ENCODE measurements at places on chromosomes 16 and 17.

GRCh38 chr17:73189417-73190099 is 3.3 kb upstream of the COG1 start:
- DNase-seq = no peak

GRCh38 chr16:75265911-75266701 is 14.7 kb upstream of the BCAR1 start:
- DNase-seq = peak; percentile 75

GRCh38 chr16:14150796-14151195 is 79.7 kb downstream of the MRTFB start:
- DNase-seq = no peak

DNA sequence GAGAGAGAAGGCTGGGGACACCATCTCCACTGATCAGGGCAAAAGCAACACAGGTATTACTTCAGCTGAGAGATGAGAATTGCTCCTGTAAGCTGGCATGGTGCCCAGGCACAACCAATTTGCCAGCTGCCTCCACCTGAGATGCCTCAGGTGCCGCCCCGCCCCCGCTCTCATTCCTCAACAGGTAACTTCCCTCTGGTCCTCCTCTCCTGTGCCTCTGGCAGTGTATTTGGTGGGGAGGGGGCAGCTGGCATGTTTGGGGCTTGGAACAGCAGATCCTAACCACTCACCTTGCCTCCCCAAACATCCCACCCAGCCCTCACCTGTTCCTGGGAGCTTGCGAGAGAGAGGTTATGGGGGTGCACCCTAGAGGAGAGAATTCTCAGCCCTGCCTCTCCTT is 2.9 kb upstream of the SRCIN1 start:
- peak; percentile 44 for DNase-seq

GRCh38 chr17:72642720-72643119 is 449.8 kb downstream of the SLC39A11 start:
- DNase-seq = no peak

- DNase-seq = no peak
Observed at GRCh38 chr16:17452922-17453321, 17.8 kb downstream of the XYLT1 start.

DNA sequence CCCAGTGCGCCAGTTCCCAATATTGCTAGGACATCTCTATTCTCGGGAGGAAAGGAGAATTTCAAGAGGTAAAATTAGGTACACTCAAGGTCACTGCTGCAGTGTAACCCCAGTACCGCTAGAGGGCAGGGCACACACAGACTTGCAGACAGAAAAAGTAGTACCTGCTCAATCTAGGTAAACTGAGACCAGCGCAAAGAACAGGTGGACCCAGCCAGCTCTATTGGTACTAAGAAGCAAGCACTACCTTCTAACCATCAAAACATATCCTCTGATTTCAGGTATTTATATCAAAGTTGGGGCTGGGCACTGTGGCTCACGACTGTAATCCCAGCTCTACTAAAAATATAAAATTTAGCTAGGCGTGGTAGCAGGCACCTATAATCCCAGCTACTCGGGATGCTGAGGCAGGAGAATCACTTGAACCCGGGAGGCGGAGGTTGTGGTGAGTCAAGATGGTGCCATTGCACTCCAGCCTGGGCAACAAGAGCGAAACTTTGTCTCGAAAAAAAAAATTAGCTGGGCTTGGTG is 3.6 kb upstream of the WDR81 start:
- DNase-seq = no peak

- no peak for DNase-seq
Observed at GRCh38 chr16:11620243-11621003, 33.7 kb upstream of the LITAF start.

- DNase-seq = no peak
Observed at GRCh38 chr16:71424626-71425025, 17.2 kb downstream of the TLE7 start.

DNA sequence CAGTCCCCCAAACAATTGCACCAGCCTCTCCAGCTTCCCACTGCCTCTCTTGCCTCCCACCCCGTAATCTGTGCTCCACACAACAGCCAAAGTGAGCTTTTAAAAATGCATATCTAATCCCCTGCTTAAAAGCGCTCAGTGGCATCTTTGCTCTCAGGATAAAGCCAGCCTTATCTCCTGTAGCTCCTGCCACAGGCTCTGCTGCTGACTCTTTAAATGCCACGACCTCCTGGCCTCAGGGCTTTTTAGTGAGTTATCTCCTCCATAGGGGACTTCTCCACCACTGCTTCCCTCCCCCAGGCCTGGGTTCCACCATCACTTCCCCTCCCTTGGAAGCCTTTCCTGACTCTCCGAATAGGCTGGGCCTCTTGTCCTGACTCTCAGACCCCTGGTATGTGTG is 98.6 kb downstream of the GNAO1 start:
- DNase-seq = no peak

- DNase-seq = no peak
Observed at GRCh38 chr17:72111336-72111923, 9.4 kb upstream of the SOX9 start.

- DNase-seq = peak; percentile 84
Observed at GRCh38 chr17:77235370-77235941, 94.7 kb downstream of the SEC14L1 start.

DNA sequence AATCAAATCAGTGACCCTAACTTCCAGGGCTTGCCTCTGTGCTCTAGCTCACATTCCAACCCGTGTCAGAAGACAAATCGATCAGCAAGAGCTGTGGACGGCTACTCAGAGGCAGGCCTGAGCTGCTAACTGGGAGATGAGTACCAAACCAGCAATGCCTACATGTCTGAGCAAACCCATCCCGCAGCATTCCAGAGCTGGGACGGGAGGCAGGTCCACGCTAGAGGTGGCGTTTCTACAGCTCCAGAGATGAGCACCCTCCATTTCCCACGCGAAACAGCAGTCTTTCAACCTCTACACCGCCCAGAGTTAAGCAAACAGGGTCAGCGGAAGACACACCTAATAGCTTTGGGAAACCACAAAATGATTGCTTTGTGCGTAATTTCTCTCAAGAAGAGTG is 6.5 kb downstream of the NXN start:
- DNase-seq = no peak

DNA sequence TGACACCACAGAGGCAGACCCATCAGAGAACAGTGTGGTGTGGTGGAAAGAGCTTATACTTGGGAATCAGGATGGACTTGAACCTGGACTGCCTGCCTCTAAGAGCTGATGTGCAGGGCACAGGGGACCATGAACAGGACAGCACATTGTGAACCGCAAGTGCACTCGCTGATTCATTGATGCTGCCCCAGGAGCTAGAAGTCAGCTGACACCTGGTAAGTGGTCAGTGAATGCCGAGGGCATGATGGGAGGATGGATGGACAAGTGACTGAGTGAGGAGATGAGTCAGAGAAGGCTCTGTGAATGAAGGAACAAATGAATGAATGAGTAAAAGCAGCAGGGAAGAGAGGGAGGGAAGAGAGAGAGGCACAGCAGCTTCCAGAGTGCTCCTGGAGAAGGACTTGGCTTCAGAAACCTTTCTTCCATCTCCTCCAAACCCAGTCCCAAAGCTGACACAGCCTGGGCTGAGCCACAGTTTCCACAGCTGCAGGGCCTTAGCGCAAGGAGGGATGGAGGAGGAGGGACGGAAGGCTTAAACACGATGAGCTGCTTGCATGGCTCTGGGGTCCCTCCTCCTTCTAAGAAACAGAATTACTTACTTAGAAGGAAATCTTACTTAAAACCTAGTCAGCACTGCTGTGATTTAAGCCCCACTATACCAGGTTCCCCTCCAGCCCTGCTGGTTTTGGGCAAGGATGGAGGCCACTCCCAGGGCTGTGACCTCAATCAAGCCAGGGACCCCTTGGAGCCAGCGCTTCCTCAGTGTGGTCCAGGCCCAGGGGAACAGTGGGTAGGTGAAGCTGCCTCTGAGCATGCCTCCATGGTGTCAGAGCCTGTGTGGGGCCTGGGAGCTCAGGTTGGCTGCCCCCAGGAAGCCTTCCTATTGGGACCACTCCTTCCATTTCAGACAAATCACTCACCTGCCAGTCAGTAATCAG is 184.6 kb downstream of the TMEM132E start:
- DNase-seq = no peak

GRCh38 chr16:31052114-31052513 is 18.8 kb downstream of the STX4 start:
- DNase-seq = no peak

- DNase-seq = no peak
Observed at GRCh38 chr16:2223942-2224486, 623 bp downstream of the E4F1 start.

DNA sequence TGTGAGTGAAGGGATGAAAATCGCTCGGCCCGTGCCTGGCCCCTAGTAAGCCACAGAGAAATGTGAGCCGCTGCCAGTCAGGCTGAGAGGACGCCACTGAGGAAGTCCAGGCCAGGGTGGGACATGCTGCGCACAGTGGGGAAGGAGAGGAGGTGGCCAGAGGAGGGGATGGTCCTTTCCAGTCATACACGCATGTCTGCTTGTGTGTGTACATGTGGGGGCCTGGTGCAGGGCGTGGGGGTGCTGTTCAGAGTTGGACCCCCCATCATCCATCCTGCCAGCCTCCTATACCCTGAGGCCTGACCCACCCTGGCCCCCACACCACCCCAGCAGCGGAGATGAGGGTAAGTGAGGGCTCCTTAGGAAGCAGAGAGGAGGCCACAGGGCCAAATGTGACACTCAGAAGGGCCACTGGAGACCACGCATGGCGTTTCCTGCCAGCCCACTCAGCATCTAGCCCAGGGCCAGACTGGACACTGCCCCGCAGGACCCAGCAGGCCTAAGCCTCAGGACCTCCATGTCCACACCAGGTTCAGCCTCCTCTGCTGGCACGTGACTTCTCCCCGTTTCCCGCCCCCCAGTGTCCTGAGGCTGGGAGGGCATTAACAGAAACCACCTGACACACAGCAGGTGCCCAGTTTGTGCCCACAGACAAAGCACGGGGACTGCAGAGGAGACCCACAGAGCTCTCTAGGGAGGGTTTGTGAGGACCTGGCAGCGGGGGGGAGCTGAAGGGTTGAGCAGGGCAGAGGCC is 7.0 kb downstream of the DOC2A start:
- no peak for DNase-seq

GRCh38 chr16:3861808-3862451 is 18.6 kb downstream of the CREBBP start:
- no peak for DNase-seq

- no peak for DNase-seq
Observed at GRCh38 chr16:88753602-88754001, 31.4 kb downstream of the PIEZO1 start.

- no peak for DNase-seq
Observed at GRCh38 chr16:69538808-69539207, 27.0 kb upstream of the NFAT5 start.

- no peak for DNase-seq
Observed at GRCh38 chr17:39925282-39926134, 1.9 kb downstream of the ORMDL3 start.

GRCh38 chr16:83781-84615 is 6.0 kb downstream of the MPG start:
- no peak for DNase-seq

- DNase-seq = no peak
Observed at GRCh38 chr16:17481736-17482135, 11.0 kb upstream of the XYLT1 start.

- DNase-seq = no peak
Observed at GRCh38 chr17:76543482-76543825, 3.6 kb downstream of the PRCD start.

DNA sequence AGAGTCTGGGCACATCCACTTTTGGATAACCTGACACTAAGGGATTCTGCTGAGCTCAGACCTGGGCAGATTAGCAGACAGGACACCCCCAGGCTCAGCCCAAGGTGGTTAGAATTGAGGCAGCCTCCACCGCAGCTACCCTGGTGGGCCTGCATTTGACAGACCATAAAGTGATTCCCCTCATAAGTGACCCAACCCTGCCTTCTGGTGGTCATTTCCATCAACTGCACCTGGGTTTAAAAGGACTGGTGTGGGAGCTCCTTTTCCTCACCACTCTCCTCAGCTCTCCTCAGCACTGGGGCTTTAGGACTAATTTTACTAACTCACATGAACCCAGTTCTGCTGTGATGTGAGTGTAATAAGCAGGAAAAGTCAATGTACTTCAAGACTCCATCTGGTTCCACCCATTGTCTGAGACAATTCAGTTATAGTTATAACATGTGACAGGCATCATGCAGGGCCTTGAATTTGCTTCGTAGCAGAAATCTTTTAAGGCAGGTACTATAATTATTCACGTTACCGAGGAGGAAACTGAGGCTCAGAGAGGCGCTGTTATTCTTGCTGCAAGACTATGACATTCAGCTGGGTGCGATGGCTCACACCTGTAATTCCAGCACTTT is 42.5 kb downstream of the MYH3 start:
- DNase-seq = no peak
